Stimulated activated CD4-positive, alpha-beta T cell treated with anti-CD3 and anti-CD28 coated beads, Interleukin-1b, Interleukin-23, amount 100 ng/mL, for 1 hour (primary cell): ENCODE measurements at places on chromosomes 2 and 18.

GRCh38 chr2:37550190-37550589 is 121.3 kb downstream of the CDC42EP3 start:
- DNase-seq, result no peak

DNA sequence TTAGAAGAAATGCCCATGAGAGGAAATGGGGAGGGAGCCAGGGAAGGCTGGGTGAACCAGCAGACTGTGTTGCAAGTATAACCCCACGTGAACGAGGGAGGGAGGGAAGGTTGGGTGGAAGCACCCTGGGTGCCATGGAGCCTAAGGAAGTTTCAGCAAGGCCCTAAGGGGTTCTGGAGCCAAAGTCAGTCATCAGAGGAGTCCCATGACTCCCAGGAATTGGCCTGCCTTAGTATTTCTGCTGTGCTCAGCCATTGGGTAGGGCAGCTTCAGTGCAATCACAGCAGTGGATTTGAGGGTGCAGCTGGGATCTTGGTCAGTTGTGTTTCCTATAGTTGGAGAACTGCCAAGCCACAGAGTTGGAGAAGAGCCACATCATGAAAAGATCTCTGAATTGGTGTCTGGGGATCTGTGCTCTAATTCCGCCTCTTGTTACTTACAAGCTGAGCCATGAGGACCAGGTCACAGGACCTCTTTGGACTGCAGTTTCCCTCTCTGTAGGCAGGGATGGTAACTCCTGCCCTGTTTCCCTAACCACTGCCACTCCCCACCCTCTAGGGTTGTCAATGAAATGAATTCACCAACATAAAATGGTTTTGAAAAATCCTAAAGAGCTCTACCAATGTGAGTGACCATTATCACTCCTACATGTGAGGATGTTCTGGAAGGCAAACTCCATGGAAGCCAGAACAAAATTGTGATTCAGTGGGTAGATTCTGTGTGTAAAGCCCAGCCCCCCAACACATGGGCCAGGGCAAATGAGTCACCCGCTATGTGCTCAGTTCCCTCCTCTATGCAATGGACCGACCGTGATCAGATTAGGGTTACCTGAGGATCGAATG is 108.9 kb downstream of the CLIP4 start:
- DNase-seq, result no peak

DNA sequence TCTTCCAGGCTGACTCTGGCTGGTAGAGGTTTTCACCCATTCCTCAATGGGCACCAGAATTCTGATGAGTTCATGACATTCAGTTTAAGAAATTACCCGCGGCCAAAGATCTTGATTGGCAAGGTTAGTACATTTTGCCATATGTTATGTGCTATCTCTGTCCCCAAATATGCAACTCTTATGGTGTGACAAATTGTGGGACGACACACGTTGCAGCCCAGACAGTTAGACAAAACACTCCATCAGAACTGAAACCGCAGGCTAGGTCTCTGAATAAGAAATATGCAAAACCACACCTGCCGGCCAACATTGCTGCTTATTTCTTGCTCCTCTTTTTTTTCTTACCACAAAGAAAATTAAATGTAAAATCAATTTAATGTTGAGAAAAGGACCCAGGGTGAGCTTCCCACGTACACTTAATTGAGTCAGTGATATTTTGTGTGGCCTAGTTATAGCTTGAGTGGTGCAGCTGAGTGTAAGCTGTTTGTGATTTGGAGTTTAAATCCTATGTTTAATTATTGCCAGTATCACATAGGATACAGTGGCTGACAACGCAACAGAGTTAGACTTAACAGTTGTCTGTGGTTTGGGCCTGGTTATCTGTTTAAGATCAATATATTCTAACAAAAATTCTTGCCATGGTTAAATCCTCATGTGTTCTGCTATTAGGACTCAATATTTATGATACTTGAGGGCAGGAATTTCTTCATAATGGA is 35.7 kb upstream of the LTBP1 start:
- DNase-seq, result no peak

GRCh38 chr2:118709786-118710185 is 137.7 kb downstream of the EN1 start:
- no peak for DNase-seq

DNA sequence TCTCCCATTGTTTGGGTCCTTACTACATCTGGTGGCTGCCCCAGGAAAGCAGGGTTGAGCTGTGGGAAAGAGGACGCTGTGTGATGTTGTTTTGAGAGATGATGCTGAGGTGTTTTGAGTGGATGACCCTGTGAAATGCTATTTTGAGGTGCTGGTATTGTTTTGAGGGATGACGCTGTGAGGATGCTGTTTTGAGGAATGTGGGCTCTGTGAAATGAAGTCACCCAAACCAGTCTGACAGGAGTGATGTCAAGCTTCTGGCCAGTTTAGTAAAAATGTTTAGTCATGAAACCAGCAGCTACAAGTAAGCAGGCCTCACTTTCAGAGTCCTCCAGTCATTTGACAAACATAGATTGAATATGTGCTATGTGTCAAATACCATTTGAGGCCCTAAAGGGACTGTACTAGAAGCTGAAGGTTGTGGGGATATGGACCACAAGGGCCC is 16.1 kb upstream of the PUM2 start:
- DNase-seq, result no peak

DNA sequence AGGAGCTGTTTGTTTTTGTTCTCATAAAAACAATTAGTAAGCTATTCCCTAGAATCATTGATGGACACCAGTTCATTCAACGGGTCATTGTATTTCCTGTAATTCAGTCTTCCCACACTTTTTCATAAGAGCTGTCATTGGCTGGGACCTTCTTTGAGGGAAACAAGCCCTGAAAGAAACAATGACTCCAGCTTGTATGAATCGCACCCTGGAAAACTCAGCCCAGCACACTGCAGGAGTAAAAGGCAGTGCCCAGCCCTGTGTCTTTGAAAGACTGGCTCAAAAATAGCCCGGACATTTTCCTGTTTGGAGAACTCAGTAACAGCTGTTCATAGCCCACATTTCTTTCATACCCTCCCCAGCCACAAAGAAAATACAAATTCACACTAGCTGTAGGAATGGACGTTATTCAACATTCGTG is 81.5 kb downstream of the NCKAP5 start:
- DNase-seq, result no peak

GRCh38 chr18:10973567-10974203 is 175.7 kb downstream of the PIEZO2 start:
- DNase-seq, result no peak

DNA sequence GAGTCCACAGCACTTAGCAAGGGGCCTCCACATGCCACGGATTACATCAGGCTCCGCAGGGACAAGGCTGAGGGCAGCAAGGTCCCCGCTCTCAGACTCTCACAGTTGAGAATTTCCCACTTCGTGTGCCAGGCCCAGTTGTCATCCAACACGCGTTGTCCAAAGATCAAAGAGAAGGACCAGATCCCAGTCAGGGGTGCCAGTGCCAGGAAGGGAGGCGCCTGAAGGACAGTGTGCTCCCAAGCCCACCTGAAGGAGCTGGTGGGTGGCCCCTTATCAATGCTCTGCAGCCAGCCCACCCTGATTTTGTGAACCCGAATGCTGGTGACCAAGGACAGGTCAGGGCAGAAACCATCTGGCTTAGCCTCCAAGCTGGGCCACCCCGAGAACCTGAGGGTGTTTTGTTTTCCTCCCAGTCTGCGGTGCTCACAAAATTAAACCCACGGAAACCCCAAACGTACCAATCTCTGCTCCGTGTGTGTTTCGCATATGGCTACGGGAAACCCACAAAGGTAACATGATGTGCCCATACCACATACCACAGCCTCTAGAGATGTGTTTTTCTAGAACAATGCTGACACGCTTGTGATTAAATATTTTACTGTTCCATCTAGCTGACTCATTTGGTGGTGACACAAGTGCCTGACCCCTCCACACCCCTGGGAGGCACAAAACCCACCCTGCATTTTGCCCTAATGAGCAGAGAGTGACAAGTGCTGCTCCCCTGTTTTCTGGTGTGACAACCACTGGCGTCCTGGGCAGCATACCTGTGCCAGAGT is 24.5 kb downstream of the CRACDL start:
- DNase-seq, result no peak

GRCh38 chr2:224596289-224596688 is 11.1 kb upstream of the CUL3 start:
- DNase-seq, result no peak

- DNase-seq, result no peak
Observed at GRCh38 chr2:233013027-233013461, at the start of gene NGEF. Gene NGEF (minus strand): TSS chr2:233013256. CDS start chr2:232974890, 38,366 bp downstream.

DNA sequence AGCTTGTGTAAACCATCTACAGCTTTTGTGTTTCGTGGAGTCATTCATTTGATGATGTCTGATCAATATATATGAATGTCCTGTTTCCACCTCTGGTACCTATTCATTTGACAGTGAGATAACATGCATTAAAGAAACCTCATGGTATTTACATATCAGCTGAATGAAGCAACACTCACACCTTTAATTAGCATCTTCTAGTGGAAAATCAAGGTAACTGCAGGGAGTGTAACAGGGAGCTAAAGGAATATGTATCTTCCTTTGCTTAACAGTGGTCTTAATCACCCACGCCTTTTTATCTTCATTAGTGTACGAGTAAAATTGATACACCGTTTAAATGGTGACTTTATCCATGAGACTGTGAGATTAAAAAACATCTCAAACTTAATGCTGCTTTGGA is 15.6 kb downstream of the SLC39A10 start:
- no peak for DNase-seq

- DNase-seq, result no peak
Observed at GRCh38 chr2:103809941-103810441, 1043.9 kb upstream of the POU3F3 start.

DNA sequence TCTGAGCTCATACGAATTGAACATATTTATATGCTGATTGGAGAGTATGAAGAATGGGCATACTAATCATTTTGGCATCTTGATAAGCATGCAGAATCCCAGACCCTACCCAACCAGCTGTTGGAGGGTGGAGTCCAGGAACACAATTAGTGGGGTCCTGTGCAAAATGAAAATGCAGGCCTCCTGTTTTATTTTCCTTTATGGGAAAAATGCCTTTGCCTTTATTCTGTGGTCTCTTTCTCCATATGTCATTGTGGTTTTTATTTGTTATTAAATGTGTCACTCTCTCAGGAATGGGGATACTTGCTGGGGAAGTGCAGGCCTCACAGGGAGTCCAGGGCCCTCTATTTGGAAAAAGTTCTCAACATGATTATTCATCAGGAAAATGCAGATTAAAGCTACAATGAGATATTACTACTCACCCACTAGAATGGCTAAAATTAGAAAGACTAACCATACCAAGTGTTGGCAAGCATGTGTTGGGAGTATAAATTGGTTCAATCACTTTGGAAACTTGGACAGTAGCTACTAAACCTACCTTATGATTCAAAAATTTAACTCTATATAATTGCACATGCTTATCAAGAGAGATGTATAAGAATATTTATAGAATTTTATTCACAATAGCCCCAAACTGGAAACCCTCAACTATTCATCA is 223.1 kb upstream of the FBXO11 start:
- no peak for DNase-seq

DNA sequence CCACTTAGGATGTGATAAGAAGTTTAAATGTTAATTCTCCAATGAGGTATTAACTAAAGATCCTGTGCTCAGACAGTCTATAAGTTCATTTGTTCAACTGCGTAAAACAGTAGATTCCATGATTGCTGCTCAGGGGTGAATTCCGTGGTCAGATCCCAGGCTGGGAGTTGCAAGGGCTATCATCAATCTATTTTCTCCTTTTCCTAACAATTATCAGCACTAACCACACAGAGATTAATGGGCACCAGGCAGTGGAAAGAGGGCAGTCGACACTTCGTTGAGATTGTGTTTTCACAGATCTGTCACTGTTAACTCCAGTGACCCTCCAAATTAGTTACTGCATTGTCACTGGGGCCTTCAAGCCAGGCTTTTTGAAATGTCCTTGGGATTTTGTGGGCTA is 154.1 kb upstream of the SPRED2 start:
- DNase-seq, result no peak

DNA sequence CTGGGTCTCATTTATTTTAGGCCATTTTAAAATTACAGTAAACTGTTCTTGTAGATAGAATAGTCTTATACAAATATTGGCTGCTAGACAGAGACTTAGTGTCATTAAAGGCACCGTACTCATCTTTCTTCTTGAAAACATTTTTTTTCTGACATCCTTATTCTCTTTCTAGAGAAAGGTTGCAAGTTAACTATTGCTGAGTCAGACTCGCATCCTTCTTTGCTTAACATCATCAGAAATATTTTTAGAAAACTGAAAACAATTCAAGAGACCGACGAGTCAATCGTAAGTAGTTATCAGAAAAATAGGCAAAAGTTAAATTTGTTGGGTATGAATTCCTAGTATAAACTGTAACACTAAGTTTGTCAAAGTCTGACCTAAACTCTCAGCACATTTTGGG is 72.2 kb downstream of the HNMT start:
- no peak for DNase-seq

DNA sequence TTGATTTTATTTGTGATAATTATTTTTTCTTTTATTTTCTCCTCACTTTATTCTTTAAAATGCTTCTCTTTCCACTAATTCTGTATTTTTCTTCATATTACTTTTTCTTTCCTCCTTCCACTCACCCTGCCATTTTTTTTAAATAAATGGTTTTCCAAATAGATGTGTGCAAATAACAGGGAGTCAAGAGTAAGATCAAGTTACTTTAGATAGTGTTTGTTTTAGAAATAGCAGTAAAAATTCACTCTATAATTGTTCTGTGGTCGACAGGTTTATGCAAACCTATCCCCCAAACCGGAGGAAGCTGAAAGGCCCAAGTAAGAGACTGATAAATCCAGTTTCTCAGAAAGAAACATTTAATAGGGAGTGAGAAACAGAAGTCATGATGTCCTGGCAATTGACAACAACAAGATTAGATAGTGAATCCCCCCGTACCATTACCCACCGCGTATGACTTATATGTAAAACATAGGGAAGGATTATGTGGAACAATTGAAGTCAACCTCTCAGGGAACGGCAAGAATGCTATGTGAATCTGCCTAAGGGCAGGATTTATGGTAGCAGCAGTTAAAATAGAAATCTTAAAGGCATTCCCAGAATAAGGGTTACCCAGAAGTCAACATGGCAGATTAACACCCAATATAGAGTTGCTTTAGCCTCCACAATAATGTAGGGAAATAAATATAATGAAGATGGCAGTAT is 75.5 kb downstream of the KYNU start:
- no peak for DNase-seq

- no peak for DNase-seq
Observed at GRCh38 chr2:177229442-177230242, 17.0 kb downstream of the HNRNPA3 start.
